Right ventricle myocardium inferior (tissue), 1 donor: ENCODE measurements at places on chromosomes 12 and 14. TPM values are rescaled to one million over a fixed set of nuclear protein-coding genes. Genes with fewer than 3 reads are reported as not detected.

Gene SOAT2
- total RNA-seq: not detected

Gene WDR89
- 6.6 TPM for total RNA-seq

Gene ANO6
- total RNA-seq: 49.0 TPM

Gene TAS2R43
- not detected for total RNA-seq

Gene AMN
- 0.14 TPM for total RNA-seq

Gene MGAT4C
- 4.4 TPM for total RNA-seq

Gene NKX2-8
- not detected for total RNA-seq

Gene TAS2R8
- not detected for total RNA-seq

Gene SLC6A13
- 3.2 TPM for total RNA-seq

Gene DNAJC22
- not detected for total RNA-seq

Gene AHNAK2
- total RNA-seq: 2.5 TPM

Gene CIROP
- not detected for total RNA-seq

Gene RNASE4
- 11.9 TPM for total RNA-seq

Gene WSCD2
- 0.73 TPM for total RNA-seq

Gene CD163L1
- total RNA-seq: 3.0 TPM

Gene MANSC4
- not detected for total RNA-seq

Gene NID2
- total RNA-seq: 41.8 TPM

Gene IL26
- not detected for total RNA-seq

Gene LMNTD1
- total RNA-seq: not detected

Gene STON2
- 12.8 TPM for total RNA-seq

Gene BICDL1
- total RNA-seq: 0.87 TPM

Gene DAAM1
- 120 TPM for total RNA-seq

Gene FSCB
- total RNA-seq: not detected

Gene TC2N
- total RNA-seq: 12.6 TPM

Gene CIDEB
- 4.3 TPM for total RNA-seq
